ENCODE measurements at places on chromosomes 4 and X. TPM values are rescaled to one million over a fixed set of nuclear protein-coding genes. Genes with fewer than 3 reads are reported as not detected.

DNA sequence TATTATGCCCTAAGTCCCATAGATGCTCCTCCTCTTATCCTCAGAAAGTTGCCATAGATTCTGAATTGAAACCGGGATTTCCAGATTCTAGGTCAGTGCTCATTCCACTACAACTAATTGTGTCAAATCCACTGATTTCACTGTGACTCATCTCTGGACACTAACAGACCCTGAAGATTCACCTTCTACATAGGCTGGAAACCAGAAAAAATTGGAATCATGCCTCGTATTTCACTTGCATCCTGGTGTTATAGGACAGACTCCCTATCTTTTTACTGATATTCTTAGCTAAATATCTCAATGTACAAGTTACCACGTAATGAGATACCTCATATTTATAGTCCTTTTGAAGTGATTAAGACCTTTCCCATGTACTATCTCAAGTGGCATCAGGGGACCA, 36.7 kb downstream of the CLNK start:
- no peak for DNase-seq

DNA sequence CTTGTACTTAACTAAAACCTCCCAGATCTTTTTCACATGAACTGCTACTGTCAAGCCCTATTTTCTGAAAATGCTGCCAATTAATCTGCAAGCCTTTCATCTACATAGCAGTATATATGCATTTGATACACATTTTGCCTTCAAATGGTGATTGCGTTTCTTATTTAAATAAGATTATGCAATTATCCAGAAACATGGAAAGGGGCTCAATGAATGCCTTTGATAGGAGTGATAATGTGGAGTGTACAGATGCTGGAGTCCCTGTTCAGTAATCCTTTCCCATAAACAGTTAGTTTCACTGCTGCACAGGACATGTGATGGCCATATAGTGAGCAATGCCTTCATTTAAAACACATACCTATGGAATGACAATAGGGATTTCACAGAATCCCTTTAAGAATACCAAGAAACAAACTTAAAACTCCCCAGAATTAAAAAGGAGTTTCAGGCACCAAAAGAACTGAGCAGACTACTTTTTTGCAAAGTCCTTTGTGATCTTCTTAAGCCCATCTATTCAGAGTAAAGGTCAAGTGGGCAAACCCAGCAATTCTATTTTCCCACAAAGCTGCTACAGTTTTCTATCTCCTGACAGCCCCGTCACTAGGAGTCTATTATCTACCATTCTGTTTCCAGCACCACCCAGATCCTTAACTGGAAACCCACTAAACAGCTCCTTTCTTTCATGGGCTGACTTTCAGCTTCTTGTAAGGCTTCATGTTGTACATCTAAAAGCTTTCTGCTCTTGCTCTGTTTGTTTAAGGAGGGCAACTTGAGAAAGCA, 120.3 kb downstream of the UNC5C start:
- DNase-seq: no peak

- DNase-seq: no peak
These were observed 190.2 kb downstream of the DCLK2 start for GRCh38 chr4:150268444-150268843.

DNA sequence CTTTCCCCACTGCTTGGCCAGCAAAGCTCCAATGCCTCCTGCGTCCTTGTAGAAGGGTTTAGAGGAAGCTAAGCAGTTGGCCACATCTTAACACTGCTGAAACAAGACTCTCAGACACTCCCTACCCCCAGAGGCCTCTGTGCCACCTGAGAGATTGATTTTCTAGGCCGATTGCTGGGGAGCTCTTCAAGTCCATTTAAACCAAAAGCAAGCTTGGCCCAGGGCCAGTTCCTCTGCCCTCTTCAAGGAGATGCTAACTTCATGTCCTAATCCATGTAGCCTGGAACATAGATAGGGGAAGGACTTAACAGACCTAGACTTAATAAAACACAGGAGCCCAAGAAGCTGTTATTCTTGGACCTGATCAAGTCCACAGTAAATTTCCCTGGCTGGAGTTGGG, 27.2 kb upstream of the FMR1NB start:
- DNase-seq: no peak

GRCh38 chr4:142698552-142698951, 147.5 kb downstream of the INPP4B start:
- no peak for DNase-seq

DNA sequence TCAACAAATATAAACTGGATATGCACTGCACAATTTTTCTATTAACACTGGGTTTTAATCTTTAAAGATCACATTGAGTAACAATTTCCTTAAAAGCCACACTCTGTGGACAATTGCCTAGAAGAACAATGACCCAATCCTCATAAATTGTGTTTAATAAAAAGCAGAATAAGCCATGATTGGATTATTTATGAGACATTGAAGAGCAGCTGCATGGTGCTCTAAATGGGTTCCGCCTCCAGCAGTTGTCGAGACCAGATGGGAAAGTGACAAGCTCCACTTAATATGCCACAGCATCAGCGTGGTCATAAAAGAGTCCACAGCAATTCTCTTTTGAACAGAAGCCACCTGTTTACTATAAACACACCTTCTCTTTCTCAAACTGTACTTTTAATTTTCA, 635.2 kb upstream of the FRG1 start:
- no peak for DNase-seq

Gene MCUB
- 25.4 TPM for polyA plus RNA-seq

Gene ZNF157
- polyA plus RNA-seq: 0.02 TPM

Gene UGT2B17
- not detected for polyA plus RNA-seq

Gene FAM3A
- polyA plus RNA-seq: 17.3 TPM

Gene CXCL1
- polyA plus RNA-seq: 0.53 TPM

Gene ZNF630
- 0.90 TPM for polyA plus RNA-seq

Gene DGKK
- polyA plus RNA-seq: not detected

Gene CHST7
- 2.7 TPM for polyA plus RNA-seq

Gene AWAT2
- not detected for polyA plus RNA-seq
